ENCODE measurements at places on chromosomes 16 and 17. TPM values are rescaled to one million over a fixed set of nuclear protein-coding genes. Genes with fewer than 3 reads are reported as not detected.

- no peak for DNase-seq
Observed at GRCh38 chr16:8512941-8513624, 77.2 kb downstream of the TMEM114 start.

DNA sequence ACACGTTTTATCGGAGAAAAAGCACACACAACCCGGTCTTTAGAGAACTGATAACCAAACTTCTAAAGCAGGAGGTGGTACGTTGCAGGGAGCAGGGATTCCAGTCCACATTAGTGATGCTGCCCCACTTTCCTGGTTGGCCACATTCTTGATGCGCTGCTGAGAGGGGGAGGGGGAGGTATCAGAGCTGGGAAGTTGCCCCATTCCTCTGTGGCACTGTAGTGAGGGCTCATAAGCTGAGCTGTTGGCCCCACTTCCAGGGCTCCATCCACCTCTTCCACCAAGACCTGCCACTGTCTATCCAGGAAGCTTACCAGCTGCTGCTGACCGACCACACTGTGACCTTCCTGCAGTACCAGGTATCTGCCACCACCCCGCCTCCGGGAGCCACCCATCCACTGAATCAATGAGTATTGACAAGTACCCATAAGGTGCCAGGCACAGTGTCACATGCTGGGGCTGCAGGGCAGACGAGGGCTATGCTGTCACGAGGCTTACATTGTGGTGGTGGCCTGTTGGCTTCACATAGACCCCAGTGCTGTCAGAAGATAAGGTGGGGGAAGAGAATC is 1.1 kb downstream of the TSEN54 start:
- no peak for DNase-seq

DNA sequence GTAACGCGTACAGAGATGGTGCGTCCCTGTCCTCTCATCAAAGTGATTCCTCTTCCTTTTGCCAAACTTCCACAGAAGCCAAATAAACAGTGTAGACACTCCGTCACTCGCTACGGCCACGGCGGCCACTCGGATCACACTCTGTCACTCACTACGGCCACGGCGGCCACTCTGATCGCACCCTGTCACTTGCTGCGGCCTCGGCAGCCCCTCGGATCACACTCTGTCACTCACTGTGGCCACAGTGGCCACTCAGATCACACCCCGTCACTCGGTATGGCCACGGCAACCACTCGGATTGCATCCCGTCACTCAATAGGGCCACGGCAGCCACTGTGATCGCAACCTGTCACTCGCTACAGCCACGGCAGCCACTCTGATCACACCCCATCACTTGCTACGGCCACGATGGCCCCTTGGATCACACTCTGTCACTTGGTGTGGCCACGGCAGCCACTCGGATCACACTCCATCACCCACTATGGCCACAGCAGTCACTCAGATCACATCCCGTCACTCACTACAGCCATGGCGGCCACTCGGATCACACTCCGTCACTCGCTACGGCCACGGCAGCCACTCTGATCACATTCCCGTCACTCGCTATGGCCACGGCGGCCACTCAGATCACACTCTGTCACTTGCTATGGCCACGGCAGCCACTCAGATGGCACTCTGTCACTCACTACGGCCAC is 170.8 kb downstream of the BANP start:
- no peak for DNase-seq

- DNase-seq: peak; percentile 95
Observed at GRCh38 chr16:84501077-84501735, 3.3 kb downstream of the MEAK7 start.

GRCh38 chr16:12159028-12159427 is 182.5 kb downstream of the SNX29 start:
- DNase-seq: no peak

DNA sequence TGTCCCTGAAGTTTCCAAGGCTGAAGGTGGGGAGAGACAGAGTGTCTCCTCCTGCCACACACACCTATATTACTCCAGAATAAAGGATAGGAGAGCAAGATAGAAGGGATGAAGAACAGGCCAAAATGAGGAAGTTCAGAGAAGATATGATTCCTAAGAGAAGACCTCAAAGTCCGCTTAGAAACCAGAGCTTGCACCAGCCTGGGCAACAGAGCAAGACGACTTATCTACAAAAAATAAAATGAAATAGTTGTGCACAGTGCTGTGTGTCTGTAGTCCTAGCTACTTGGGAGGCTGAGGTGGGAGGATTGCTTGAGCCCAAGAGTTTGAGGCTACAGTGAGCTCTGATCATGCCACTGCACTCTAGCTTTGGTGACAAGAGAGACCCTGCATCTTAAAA is 128.2 kb downstream of the HS3ST3B1 start:
- DNase-seq: no peak

- DNase-seq: no peak
Observed at GRCh38 chr16:19400711-19401110, 17.0 kb upstream of the TMC5 start.

- no peak for DNase-seq
Observed at GRCh38 chr17:41793784-41794539, 7.5 kb upstream of the JUP start.

DNA sequence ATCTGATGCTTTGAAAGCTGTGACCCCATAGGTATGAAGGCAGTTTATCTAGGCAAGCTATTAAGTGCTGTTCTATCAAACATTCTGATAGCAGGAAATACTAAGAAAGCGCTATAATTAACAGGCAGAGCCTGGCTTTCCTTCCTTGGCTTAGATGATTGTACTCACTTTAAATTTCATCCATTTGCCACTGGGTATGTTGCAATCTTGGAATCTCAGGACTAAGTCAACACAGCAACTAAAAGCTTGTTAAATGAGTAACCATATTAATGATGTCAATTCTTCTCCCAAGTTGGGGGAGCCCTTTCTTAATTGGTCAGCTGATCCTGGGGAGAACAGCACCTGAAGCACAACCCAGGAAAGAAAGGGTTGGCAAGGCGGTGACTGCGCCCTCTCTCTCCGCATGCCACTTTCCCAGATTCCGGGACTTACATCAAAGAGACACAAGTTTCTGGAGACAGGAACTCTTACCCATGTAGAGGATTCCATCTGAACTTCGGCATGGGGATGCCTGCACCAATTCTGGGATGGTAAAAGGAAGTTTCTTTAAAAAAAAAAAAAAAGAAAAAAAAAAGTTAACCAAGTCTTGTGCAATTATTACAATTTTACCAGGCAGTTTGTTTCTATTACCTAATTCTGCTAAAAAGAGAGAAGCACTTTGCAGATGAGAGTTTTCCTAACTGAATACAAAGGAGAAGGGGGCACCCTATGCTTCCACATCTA is 54.4 kb upstream of the ICAM2 start:
- peak; percentile 97 for DNase-seq

DNA sequence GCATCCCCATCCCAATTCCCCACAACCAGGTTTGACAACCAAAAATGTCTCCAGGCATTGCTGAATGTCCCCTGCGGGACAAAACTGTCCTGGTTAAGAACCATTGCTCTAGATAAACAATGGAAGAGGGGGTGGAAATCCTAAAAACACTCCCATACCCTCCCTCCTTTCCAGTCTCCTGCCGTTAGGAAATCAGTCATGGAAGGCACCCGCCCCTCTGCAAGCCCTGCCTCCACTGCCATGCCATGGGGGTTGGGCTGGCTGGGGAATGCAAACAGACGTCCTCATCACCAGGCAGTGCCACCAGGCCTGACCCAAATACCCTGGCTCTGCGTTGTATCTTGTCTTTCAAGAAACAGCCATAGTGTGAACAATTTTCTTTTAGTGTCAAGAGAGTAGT is 57.5 kb downstream of the CYTH1 start:
- DNase-seq: no peak

- no peak for DNase-seq
Observed at GRCh38 chr17:77796176-77796860, 162.2 kb upstream of the TNRC6C start.

- peak; percentile 47 for DNase-seq
Observed at GRCh38 chr17:6456914-6457687, 12.8 kb downstream of the PIMREG start.

GRCh38 chr16:6335072-6335471 is 997.6 kb upstream of the RBFOX1 start:
- DNase-seq: no peak

DNA sequence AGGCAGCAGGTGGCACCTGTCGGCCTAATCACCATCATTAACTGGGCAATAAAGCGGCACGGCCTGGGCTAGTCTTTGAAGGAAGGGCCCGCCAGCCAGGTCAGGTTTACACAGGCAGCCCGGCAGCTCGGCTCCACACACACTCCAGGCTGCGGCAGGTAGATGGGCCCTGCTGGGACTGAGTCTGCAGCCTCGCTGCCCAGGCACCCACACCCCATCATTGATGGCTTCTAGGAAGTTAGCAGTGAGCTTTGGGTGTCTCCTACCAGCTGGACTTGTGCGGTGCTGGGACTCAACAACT is 6.8 kb upstream of the FOXN1 start:
- no peak for DNase-seq

GRCh38 chr17:59762049-59762823 is 54.8 kb downstream of the VMP1 start:
- peak; percentile 87 for DNase-seq

- DNase-seq: no peak
Observed at GRCh38 chr17:63178530-63178929, 212.5 kb downstream of the TANC2 start.

DNA sequence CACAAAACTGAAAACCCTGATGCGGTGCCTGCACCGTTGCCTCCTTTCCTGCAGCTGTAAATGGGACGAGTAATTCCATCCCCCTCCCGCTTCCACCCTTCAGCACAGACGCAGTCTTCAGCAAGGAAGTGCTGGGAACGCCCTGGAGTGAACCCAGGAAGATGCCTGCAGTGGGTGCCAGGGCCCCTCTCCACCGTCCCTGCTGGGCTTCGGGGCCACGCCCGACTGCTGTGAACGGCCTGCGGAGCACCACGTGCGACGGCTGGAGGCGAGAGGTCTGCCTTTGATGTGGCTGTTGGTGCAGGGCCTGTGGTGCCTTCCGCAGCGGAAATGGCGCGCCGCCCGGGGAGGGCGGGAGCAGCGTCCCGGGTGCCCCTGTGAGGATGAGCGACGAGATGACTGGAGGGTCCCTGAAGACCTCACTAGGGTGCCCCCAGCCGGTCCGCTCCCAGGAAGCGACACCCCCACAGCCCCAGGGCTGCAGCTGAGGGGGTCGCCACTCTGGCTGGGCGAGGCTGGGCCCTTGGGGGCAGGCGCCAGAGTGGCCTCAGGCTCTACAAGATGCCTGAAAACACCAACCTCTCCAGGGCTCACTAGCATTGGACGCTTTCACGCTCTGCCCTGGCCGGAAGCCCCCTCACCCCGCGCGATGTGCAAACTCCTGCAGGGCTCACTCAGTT is 749 bp upstream of the MC1R start:
- peak; percentile 78 for DNase-seq

GRCh38 chr16:88768071-88768783 is 16.8 kb downstream of the PIEZO1 start:
- no peak for DNase-seq

DNA sequence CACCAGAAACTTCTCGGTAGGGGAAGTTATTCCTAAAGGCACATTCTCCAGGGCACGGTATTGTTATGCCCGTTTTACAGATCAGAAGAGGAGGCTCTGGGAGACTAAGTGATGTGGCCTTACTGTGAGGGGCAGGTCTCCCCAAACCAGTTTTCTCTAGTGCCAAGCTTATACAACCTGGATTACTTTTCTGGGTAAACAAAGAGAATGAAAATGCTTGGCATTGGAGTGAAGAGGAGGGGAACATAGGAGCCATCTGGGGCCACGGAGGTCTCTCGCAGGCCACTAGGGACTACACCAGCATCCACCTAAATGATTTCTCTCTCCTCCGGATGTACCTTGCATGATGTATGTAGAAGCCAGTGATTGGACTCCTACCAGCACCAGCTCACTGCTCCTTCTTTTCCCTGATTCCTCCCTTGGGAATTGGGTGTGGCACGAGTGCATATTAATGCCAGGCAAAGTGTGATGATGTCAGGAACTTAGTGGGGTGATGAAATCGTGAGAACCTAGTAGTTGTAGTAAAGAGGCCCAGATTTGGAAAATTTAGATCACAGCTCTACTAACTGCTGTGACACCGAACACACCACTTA is 674 bp downstream of the TOM1L1 start:
- DNase-seq: peak; percentile 93

DNA sequence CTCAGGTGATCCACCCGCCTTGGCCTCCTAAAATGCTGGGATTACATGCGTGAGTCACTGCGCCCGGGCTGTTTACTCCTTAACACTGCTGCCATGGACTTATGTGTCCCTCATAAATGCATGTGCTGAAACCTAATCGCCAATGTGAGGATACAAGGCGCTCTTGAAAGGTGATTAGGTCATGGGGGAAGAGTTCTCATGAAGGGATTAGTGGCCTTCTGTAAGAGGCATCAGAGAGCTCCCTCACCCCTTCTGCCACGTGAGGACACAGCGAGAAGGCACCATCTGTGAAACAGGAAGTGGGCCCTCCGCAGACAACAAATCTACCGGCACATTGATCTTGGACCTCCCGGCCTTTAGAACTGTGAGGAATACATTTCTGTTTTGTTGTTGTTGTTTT is 19.1 kb downstream of the ITPRIPL2 start:
- no peak for DNase-seq

GRCh38 chr17:51046046-51046445 is 74.6 kb downstream of the SPAG9 start:
- DNase-seq: no peak

GRCh38 chr16:1832838-1833454 is 5.9 kb downstream of the FAHD1 start:
- peak; percentile 90 for DNase-seq

DNA sequence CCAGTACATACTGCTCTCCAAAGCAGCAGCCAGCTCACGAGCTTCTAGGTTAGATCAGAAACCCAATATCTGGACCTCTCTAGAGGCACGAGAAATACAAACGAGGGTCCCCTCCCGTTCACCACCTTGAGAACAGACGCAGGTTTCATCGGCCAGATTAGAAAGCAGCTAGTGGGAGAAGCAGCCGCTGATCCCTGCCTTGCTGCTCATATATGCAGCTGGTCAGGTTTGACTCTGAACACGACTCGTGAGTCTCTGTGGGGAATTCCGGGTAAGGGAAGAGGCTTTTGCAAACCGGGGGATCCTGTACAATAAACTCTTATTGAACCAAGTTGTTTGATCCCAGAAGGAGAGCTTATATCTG is 1.6 kb downstream of the VAT1L start:
- DNase-seq: no peak

Gene G6PC1
- total RNA-seq: not detected

Gene TMEM220
- total RNA-seq: 0.90 TPM

Gene TRPV2
- 0.26 TPM for total RNA-seq

Gene MT3
- not detected for total RNA-seq

Gene PTX4
- under 0.01 TPM for total RNA-seq

Gene YBX2
- total RNA-seq: 0.26 TPM

Gene RGS9
- 1.1 TPM for total RNA-seq

All from bronchial epithelial cell (primary cell).